ENCODE measurements at places on chromosomes 4 and X.

GRCh38 chr4:139014371-139015268 is 961 bp upstream of the NOCT start:
- no peak for DNase-seq

DNA sequence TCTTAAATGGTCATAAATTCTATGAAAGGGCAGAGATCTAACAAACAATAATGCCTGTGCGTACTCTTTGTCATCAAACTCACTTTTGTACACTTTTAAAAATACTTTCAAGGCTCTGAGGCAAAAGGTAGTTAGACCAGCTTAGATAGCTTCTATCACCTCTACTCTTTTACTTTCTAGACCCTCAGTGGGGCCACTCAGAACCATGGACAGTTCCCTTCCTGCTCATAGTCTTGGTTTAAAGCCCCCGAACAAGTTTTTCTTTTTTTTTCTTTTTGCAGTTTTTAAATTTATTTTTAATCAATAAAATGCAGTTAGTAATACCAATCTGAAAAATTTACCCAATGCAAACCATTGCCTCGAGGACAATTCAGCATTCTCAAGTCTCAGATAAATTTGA is 460.5 kb upstream of the CNKSR2 start:
- no peak for DNase-seq

DNA sequence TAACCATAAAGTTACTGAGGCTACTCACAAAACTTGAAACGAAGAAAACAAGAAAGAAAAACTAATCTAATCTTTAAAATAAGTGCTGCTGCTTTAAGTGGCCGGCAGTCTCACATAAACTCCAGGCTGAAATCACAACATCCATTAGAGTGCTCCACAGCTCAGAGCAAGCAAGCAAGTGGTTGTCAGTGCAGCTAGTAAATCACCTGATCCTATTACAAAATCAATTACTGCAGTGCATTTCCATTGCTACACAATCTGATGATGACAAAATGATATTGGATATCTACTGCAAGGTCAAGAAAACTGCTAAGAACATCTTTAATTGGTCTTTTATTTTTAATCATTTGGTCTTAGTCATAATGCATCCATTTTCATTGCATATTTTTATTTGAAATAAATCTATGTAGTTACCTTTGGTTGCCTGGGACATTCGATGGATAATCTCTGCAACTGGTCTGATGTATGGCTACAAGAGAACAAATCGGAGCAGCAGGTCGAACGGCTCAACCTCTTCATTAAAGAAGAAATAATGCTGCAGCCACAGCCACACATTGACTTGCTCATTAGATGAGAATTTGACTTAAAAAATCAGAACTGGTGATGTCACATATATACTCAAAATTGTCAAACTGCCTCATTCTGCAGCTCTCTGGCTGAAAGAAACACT is 87.7 kb downstream of the FBXW7 start:
- no peak for DNase-seq

DNA sequence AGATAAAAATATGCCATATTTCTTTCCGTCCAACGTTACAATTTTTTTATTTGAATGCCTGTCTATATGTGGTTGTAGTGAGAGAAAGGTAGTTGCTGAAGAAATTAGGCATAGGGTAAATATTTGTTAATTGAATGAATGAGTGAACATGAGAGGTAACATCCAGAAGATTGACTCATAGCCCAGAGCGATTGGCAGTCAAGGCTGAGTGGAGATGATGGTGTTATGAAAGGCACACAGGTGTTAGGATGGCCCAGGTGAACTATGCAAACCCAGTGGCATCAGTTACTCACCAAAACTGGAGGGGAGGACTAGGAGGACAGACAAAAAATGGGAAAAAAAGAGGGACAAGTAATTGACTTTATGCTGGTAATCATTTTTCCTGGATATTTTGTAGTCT is 31.7 kb upstream of the SPRY1 start:
- no peak for DNase-seq

DNA sequence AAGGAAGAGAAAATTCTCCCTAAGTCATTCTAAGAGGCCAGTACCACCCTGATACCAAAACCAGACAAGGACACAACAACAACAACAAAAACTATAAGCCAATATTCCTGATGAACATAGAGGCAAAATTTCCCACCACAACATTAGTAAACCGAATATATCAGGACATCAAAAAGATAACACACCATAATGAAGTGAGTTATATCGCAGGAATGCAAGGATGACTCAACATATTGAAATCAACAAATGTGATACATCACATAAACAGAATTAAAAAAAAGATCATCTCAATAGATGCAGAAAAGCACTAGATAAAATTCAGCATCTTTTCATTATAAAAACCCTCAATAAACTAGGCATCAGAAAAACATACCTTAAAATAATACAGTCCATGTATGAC is 1844.4 kb upstream of the PCDH10 start:
- DNase-seq = no peak

- DNase-seq = no peak
Observed at GRCh38 chrX:31604629-31605221, 532.9 kb upstream of the FTHL17 start.

DNA sequence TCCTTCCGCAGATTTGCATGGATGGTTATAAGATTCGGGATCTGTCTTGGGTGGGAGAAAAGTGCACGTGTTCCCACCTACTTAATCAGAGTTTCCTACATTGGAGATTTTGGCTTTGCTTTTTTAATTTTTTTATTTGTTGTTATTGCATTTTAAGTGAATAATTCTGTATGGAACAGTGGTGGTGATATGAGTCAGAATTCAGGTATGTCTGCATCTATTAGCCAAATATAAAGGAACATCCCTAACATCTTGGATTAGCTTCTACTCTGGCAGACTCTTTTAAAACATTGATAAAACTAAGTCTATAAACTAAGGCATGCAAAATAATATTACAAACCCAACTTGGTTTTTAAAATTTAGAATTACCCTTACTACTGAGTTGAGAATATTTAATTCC is 659.8 kb upstream of the EPHA5 start:
- no peak for DNase-seq

GRCh38 chrX:79153348-79153747 is 8.9 kb downstream of the GPR174 start:
- no peak for DNase-seq

DNA sequence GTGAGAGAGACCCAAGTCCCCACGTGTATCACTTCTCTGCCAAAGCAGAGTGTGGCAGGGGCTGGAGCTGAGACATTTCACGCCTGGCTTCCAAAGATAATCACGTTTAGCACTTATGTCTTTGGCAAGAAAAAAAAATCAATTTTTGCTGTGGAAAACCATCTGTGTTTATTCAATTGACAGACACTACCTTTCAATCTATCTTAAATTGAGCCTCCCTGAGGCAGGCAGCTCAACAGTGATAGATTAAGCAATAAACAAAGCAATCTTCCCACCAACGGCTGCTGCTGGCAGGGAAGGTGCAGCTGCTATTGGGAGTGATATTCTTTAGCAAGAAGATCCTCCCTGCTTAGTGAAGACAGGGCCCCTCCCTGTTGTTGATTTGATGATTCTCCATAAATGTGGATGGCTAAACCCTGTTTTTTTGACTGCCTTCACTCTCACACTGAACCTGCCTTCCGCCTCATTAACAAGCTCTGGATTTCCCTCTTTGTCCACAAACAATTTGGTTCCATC is 11.6 kb upstream of the MAGEB17 start:
- no peak for DNase-seq

- DNase-seq = no peak
Observed at GRCh38 chrX:28552882-28553829, 34.1 kb upstream of the IL1RAPL1 start.

- no peak for DNase-seq
Observed at GRCh38 chrX:119667111-119667878, 25.7 kb downstream of the SEPTIN6 start.

DNA sequence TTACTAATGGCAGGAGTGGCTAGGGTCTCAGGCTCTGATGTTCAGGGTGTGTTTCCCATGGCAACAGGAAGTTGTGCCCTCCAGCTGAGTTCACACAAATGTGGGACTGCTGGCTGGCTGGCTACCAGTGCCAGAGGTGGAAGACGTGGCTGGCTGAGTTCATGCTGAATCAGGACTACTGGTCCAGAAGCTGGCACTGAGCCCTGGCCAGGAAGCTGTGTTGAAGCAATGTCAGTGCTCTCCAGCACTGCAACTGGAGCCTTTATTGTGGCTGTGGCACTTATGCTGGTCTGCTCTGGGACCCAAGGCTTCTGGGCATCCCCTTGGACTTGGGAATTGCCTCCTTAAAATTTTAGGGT is 42.0 kb upstream of the ZXDA start:
- DNase-seq = no peak

DNA sequence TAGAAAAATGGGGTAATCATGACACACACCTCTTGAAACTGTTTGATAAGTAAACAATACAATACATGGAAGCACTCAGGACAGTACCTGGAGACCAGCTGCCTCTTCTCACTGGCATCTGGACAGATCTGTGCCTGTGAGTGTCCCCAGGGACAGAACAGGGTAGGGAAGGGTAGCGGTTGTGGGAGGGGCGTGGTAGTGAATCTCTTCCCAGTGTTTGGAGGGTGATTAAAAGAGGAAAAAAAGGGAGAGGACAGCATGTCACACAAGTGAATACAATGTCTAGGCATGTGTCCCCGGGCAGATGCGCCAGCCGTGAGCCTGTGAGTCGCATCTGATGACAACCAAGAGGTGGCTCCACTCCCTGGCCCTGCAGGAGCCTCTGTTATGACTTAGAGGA is 138.8 kb upstream of the MSX1 start:
- DNase-seq = no peak

GRCh38 chrX:71671043-71671780 is 3.9 kb downstream of the LOC101059915 start:
- DNase-seq = no peak

- DNase-seq = no peak
Observed at GRCh38 chrX:149487292-149487691, 17.8 kb downstream of the IDS start.

- no peak for DNase-seq
Observed at GRCh38 chr4:55074386-55074785, 51.0 kb downstream of the KDR start.

DNA sequence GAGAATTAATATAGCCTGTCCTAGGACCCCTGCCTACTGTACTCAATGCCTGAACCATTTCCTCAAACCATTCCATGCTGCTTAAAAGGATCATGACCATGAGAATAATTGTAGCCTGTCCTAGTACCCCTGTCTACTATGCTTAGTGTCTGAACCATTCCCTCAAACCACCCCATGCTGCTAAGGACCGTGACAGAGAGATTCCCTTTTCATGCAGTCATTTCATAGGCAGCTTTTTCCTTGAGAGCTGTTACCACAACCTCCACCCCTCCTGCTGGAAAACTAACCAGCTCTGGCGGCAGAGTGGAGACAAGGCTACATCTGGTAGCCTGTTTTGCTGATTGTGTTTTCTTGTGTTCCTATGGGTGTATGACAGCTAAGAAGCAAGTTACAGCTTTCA is 174.9 kb upstream of the SMARCAD1 start:
- DNase-seq = no peak

DNA sequence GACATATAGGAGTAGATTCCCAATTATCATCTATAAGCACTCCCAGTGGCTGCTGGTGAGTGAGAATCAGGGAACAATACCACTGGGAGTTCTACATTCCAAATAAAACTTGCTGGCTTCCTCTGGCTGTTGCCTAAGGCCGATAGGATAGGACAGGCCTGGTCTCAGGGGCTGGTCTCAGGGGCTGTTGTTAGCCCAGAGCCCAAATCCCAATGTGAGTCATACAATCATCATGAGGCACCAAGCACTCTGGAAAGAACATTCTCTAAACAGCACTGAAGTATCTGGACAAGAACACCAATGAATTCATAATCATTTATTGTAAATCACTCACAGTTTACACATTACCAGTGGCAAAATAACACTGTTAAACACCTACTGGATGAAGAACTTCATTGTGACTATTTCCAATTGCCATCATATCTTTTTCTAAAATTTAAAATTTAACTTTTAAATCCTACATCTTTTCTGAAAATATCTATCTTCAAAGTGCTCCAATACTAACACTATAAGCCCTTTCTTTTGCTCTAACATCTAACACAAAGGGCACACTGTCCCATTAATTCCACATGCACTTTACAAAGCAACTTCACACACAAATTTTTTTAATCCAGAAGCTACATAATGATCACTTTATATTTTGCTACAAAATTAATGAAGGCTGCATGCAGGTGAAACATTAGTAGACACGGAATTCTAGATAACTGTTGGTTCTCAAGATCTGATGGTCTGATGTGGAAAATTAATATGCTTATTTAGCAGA is 67.6 kb upstream of the TMEM150C start:
- no peak for DNase-seq

DNA sequence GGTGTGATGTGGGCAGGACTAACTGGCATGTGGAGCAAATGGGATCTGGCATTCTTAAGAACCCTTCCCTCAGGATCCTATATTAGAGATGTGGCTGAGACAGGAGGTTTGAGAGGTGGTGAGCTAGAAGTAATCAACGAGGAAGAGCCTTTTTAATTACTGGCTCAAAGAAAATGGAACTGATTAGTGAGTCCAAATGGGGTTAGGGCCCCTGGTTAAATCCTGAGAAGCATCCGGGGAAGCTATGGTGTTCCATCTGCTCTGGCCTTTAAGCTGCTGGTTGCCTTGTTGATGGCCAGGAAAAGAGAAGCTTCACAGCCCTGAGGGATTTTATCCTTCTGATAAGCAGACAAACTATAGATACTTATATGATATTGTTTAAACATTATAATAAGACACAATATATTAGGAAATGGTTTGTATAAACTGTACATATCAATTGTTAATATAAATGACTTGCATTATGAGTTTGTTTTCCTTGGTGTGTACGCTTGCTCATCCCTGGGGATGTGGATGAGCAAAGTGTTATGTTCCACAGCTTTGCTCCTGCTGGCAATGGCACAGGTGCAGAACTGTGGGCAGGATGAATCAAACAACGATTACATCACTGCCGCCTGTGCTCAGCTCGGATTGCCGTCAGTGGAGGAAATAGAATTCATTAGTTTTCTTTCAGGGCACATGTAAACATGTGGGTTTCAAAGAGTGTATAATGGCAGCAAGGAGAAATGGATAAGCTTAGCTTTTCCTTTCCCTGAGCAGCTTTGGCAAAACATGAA is 328.6 kb upstream of the ARX start:
- DNase-seq = peak; percentile 3

GRCh38 chr4:156390599-156391324 is 437.1 kb upstream of the CTSO start:
- no peak for DNase-seq

DNA sequence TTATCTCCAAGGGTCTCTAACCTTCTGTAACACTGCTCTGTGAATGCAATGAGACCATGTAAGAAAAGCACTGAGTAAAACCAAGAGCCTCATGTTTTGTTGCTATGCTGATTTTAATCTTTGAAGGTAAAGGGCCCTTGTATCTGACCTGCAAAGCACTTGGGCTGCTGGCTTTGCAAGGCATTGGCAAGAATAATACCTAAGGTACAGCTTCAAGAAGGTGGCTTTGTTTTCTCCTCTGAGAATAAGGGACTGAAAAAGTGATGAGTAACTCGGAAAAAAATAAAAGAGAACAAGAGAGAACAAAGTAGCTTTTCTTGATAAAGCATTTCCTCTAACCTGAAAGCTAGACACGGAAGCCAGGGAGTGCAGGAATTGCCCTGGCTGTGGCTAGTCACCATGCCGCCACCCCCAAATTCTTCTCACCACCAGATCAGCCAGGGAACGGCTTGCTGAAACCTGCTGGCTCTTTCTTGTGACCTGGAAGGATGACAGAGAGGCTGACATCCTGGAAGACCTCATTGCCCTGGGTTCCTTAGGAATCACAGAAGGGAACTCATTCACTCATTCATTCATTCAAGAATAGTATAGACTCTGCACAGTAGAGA is 41.8 kb upstream of the HS3ST1 start:
- no peak for DNase-seq
